Stimulated activated CD4-positive, alpha-beta T cell treated with anti-CD3 and anti-CD28 coated beads, Interleukin-2, amount 100 ng/mL, for 4 hours (primary cell): ENCODE measurements at places on chromosomes 6 and 20.
A peak's percentile ranks its signal among the peaks of the same experiment; 100 is the strongest.

DNA sequence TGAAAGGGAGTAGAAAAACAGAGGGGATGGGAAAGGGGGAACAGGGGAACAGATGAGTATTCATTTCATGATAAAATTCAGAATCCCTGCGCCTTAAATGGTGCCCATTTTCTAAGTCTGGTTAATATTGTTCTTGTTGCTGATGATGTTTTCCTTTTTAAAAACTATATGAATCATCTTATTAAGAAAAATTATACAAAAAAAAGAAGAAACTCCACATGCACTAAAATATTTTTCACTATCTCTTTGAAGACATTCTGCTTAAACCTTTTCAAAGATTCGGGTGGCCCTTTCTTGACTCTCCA is 1.1 kb upstream of the TFAP2B start:
- DNase-seq, result no peak

DNA sequence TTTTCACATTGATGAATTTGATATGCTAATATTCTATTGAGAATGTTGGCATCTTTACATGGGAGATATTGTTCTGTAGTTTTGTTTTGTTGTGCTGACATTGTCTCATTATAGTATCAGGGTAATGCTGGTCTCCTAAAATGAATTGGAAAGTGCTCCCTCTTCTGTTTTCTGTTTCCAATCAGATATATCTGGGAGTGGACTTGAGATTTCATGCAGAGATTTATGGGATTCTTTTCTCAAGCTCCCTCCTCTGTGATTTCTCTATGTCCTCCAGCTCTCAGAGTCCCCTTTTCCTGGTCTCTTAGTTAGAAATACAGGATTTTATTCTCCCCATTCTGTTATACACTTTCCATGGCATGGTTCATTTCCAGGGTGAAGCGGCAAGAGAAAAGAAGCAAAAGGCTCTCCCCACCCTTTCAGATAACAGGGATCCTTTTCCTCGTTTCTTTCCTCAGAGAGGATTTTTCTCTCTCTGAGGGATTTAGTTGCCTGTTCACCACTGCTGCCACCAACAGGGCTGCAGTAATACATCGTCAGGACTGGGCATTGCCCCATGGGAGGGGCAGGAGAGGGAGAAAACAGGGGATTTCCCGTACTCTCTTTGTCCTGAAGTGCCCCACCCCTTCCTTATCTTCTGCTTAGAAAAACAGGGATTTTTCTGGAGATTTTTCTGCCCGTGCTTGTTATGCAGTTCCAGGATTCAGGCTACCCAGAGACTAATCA is 59.3 kb upstream of the STMND1 start:
- no peak for DNase-seq

DNA sequence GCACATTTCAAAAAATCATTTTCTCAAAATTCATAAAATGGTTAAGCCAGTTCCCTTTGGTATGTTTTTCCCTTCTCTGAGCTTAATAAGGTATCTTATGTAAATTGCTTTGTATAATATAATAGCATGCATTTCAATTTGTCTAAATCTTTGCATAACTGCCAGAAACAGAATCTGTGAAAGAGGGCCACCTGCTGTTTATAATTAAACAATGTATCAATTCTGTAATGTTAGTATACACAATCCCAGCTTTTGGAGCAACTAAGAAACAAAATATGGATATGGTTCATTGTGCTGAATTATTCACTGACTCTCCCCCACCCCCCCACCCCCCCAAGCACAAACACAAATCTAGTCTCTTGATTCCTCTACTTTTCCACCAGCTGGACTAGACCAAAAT is 54.8 kb downstream of the GPX5 start:
- DNase-seq, result no peak

DNA sequence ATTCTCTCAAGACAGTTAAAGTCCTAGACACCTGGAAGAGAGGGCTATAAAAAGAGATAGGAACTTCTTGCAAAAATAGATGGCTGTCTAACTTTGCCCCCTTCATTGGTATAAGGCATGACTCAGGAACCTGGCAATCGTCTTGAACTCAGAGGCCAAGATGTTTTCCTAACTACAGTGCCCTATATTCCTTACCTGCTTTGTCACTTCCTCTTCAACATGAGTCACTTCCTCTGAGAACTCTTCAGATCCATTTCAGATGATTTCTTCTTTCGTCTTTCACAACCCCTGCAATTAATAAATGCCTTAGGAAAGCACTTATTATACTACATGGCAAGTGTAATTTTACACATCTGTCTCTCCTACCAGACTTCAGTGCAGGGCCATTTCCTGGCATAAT is 83.5 kb downstream of the HAO1 start:
- DNase-seq, result no peak

DNA sequence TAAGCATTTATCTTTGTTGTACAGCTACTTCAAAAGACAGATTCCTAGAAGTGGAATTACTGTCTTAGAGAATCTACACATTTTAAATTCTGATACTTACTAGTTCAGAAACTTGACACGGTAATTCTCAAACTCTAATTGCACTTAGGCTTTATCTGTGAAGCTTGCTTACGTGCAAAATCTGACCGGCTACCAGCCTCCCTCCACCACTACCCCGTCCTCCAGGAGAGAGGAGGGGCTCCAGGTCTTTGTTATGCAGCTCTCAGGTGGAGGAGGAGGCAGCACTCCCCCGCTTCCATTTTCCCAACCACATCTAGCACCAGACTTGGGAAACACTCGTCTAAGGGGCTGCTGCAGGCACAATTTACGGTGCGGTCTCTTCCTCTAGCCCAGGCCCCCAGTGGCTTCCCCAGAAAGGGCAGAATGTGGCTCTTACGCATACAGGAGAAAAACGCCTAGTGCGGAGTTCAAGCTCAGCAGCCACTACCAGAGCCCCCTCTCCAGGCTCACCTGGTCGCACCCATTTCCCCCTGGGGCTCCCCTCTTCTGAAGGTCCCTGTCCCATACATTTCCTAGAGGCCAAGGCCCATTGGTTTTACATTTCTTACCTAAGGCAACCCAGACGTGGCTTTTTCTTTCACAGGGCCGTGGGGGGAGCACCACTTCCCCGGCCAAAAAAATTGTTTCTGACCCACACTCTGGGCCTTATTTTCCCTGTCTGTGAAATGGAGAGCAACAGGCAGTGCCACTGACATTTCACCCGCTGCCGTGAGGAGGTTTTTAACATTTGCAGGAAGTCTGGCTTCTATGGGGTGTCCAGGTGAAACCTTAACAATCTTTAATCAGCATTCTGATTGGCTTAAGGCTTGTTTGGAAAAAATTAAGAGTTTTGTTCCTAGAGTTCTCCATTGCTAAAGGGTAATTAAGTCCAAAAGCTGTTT is 1.6 kb upstream of the TGIF2 start:
- DNase-seq, result no peak

DNA sequence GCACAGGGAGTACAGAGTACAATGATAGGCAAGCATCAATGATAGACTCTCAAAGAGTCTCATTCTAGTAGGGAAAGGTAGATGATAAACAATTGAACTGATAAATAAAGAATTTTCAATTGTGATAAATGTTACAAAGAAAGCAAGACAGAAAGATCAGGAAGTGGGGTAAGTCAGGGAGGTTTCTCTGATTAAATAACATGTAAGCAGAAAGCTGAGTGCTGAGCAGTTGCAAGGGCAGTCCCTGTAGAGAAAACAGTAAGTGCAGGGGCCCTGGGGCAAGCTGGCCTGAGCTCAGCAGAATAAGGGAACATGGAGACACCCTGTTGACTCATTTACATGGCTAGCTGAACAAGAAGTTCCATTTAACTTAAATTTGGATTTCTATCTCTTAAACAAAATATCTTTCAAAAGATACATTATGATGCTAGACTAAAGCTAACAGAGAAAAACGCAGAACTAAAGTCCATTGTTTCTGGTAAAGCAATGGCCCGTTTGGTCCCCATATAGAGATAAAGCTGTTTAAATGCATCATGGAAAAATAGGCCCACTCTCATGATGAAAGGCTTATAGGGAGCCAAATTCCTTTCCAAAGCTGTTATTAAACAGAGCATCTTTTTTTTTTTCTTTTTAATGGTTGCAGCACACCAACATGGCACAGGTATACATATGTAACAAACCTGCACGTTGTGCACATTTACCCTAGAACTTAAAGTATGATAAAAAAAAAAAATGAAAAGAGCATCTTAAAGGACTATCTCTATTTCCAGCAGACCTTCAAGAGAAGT is 5.3 kb upstream of the TNFAIP3 start:
- no peak for DNase-seq

GRCh38 chr20:56422076-56422823 is 10.2 kb downstream of the CASS4 start:
- no peak for DNase-seq

DNA sequence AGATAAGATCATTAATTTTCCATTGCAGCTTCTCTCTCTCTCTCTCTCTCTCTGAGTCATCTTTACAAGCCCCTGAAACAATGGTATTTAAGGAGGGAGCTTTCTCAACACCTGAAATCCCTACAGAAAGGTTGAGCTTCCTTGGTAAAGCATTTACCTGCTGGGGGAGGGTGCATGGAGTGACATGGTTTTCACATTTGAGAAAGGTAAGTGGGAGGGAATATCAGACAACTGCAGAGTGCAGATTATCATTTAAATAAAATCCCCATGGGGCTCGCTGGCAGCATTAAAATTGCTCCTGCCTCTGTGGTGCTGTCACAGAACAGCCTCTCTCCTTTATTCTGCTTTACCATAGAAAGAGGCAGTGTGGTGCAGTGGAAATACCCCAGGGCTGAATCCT is 10.3 kb upstream of the PDYN start:
- no peak for DNase-seq

- peak; percentile 54 for DNase-seq
Measured at GRCh38 chr6:27894839-27895762, 17.1 kb downstream of the OR2B2 start.

DNA sequence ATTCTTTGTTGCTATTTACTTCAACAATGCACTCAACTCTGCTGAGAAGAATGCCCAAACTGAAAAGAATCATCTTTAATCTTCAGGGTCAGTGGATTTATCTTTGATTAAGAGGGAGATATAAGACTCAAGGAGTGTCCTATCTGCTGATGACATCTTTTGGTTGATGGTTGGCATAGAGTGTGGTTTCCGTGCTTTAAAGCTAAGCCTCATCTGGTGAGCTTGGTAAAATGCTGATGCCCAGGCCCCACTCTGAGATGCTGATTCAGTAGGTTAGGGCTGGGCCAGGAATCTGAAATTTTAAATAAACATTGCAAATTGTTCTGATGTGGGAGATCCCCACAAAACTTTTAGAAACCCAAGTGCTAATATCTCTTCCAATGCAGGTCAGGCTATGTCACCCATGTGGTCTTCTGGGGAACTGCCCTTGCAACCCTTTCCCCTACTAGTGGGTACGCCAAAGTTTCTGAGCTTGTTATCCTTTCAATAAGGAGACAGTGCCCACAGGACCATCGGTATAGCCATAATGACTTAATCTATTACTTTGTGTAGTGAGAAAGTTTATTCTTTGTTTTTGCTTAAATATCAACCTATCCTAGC is 68.5 kb upstream of the ARMH2 start:
- DNase-seq, result no peak

- DNase-seq, result no peak
Measured at GRCh38 chr20:43919686-43920403, 5.2 kb downstream of the TOX2 start.

GRCh38 chr6:109345986-109346385 is 36.3 kb downstream of the CD164 start:
- no peak for DNase-seq

- DNase-seq, result no peak
Measured at GRCh38 chr6:110654096-110654820, 161.0 kb downstream of the CDK19 start.

DNA sequence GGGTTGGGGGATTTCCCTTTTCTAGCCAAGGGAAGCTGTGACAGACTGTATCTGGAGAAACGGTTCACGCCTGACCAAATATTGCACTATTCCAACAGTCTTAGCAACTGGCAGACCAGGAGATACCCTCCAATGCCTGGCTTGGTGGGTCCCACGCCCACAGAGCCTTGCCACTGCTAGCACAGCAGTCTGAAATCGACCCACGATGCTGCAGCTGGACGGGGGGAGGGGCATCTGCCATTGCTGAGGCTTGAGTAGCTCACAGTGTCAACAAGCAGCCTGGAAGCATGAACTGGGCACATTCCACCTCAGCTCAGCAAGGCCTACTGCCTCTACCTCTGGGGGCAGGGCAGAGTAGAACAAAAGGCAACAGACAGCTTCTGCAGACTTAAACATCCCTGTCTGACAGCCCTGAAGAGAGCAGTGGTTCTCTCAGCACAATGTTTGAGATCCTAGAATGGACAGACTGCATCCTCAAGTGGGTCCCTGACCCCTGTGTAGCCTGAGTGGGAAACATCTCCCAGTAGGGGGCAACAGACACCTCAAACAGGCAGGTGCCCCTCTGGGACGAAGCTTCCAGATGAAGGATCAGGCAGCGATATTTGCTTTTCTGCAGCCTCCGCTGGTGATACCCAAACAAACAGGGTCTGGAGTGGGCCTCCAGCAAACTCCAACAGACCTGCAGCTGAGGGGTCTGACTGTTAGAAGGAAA is 89.9 kb upstream of the ECI2 start:
- no peak for DNase-seq

DNA sequence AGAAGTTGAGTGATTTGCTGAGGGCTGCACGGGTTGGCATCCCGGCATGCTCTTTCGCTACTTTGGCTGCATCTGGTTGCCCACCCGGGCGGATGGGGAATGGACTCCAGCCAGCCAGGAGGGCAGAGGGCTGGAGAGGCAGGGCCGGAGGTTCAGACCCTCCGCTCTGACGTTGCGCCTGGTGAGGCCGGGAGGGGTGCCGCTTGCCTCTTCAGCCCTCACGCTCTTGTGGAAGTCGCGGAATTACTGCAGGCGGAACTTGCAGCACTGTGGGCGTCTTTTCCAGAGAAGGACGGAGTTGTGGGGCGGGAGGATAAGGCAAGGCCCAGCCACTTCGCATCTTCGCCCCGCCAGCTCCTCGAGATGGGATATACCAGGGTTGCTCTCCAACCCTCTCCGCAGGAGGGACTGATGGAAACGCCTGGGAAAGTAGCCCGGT is 656 bp downstream of the RTEL1 start:
- no peak for DNase-seq
